T1000 (cell line): ENCODE measurements at places on chromosomes 12 and 14.
A peak's percentile ranks its signal among the peaks of the same experiment; 100 is the strongest.

GRCh38 chr12:53805067-53805466, 53.3 kb upstream of the CISTR start:
- no peak for DNase-seq

GRCh38 chr14:103030741-103031565, 26.4 kb downstream of the CDC42BPB start:
- DNase-seq, result no peak

DNA sequence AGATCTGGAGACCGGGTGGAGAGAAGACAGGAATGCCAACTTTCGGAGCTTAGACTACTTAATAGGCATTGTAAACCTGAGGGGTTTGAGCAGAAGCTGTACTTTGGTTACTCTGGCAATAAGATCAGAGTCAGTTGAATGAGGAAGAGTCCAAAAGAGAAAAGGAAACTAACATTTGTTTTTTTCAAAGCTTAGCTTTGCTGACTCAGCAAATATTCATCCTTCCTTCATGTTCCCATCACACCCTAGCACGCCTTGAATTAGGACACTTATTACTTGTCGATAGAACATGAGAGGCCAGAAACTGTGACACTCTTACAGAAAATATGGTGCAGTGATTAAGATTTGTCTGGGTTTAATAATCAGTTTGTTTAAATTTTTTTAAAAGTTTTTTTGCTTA, 266.9 kb upstream of the ATP2B1 start:
- no peak for DNase-seq

GRCh38 chr12:89451841-89452251, 72.8 kb downstream of the GALNT4 start:
- no peak for DNase-seq

DNA sequence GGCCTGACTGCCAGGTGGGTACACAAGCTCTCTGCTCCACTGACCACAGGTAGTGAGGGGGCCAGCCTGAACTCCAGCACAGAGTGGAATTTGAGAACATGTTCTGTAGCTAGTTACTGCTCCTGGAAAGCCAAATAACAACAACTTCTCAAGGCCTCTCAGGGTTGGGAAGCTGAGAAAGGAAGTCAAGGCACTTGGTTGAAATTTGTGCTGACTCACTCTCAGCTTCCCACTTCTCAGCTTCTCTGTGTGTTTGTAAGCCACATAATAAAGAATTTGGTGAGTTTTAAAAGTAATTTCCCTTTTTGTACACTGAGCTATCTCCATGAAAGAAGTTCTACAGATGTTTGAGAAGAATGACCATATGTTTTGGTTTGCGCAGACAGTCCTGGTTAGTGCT, 234.9 kb downstream of the KTN1 start:
- no peak for DNase-seq

DNA sequence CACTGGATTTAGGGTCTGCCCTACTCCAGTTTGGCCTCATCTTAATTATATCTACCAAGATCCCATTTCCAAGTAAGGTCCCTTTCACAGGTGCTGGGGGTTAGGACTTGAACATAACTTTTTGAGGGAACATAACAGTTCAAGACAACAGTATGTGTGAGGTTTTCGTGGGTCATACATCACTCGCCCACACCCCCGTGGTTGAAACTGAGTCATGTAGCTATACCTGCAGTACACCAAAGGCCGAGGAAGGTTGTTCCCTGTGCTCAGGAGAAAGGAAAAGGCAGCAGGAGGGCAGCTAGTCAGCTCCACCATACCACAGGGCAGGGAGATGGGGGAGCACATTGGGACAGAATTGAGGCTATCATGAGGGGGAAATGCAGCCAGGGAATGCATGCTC, 167.0 kb downstream of the PPM1H start:
- no peak for DNase-seq

GRCh38 chr14:74739293-74740030, 23.7 kb upstream of the YLPM1 start:
- DNase-seq, result no peak

DNA sequence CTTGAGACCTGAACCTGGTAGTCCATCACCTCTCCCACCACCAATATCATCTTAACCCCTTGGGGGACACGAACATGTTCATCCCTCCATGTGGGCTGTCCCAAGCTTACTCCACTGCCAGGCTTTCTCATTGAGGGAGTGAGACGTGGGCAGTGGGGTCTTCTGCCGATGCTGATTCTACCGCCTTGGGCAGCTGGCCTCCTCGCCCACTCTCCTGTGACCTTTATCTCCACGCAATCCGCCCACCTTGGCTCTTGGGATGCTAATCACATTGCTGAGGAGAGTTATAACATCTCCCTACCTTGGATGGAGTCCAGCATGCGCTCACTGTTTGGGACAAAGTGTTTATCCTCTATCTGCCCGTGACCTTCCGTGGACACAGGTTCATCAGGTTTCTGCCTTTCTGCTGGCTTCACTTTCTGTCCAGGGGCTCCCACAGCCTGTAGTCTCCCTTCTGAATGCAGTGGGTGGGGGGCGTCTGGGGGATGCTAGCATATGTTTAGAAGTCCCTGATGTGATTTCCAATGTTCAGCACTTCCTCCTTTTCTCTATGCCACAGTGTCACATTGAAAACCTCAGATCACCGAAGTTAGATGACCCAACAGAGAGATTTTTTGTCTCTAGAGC, 53.2 kb upstream of the ESRRB start:
- DNase-seq, result no peak

GRCh38 chr12:62934239-62934798, 631 bp downstream of the PPM1H start:
- DNase-seq, result peak; percentile 59

DNA sequence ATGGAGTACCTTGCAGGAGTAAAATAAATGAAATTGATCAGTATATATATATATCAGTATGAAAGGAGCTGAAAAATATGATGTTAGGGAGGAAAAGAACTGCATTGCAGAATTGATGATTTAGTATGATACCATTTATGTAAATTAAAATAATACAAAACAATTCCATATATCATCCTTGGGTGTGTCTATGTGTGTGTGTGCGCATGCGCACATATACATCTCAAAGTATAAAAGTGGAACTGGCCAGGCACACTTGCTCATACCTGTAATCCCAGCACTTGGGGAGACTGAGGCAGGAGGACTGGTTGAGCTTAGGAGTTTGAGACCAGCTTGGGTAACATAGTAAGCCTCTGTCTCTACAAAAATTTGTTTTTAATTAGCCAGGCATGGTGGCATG, 15.4 kb downstream of the GALNT16 start:
- DNase-seq, result no peak

- DNase-seq, result no peak
These were observed 45.6 kb downstream of the FOXN4 start for GRCh38 chr12:109263439-109263838.

DNA sequence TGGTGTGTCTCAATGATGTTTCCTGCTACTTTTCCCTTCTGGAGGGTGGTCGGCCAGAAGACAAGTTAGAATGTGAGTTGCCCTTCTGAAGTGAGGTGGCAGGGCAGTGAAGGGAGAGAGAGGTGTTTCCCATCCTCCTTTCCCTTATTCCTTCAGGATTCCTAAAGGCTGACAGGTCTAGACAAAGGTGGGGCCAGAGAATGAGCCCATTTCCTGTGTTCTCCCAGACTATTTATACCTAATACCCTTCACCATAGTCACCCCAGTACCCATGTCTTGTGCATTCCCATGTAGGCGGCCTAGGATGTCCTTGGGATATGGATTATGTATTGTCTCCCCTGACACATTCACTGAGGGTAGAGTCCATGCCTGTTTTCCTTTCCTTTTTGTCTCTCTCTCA, 7.0 kb downstream of the DGKA start:
- no peak for DNase-seq

- no peak for DNase-seq
These were observed 201.1 kb upstream of the NPAS3 start for GRCh38 chr14:32737621-32738020.

DNA sequence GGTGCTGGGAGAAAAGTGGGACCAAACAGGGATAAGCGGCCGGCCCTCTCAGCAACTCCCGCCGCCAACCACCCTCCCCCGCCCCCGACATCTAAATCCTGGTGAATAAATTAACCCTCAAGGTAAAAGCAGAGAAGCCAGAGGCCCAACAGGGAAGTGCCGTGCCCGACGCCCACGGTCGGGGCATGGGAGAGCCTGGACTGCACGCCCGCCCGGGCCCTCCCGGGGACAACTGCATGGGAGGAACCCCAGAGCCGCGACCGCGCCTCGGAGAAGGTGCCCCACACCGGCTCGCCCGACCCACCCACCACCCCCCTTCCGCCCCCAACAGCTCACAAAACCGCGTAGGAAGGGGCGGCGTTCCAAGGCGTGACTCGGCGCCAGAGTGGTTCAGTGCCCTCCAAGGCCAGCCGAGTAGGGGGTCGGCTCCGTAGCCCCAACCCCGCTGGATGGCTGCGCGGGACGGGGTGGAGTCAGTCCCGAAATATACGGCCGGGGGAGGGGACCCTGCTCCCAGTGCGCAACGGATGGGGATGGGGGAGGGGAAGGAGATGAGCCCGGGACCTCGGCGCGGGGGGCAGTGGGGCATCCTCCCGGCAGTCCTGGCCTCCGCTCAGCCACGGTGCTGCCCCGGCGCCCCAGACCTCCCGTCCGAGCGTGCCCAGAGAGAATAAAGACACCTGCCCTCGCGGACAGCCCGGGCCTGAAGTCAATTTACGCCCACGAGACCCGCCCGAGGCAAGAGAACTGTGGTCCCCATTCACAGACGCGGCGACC, 732 bp downstream of the SLC25A29 start:
- DNase-seq, result no peak

DNA sequence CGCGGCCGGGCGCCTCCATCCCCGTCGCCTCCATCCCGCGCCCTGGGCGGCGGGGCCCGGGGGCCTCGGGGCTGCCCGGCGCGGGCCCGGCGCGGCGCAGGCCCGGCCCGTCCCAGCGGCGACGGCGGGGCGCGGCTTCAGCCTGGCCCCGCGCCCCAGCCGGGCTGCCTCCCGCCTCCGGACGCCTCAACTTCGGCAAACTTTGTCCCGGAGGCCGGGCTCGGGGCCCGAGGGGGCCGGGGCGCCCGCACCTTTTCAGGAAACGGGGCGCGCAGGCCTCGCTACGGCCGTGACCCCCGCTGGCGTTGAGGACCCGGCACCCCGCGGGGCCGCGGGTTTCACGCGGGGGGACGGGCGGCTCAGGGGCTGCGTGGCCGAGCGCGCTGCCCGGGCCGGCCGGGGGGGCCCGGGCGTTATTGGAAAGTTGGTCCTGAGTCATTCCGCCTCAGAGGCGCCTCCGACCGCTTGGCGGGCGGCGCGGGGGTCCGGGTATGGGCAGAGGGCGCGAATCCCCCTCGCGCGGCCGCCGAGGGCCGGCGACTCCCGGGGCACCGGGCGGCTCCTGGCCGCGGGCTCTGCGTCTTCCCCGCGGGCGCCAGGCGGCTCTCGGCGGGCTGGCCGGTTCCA, 575 bp downstream of the TRAF3 start:
- DNase-seq, result no peak

- no peak for DNase-seq
These were observed 17.2 kb downstream of the TRPV4 start for GRCh38 chr12:109815757-109816617.

DNA sequence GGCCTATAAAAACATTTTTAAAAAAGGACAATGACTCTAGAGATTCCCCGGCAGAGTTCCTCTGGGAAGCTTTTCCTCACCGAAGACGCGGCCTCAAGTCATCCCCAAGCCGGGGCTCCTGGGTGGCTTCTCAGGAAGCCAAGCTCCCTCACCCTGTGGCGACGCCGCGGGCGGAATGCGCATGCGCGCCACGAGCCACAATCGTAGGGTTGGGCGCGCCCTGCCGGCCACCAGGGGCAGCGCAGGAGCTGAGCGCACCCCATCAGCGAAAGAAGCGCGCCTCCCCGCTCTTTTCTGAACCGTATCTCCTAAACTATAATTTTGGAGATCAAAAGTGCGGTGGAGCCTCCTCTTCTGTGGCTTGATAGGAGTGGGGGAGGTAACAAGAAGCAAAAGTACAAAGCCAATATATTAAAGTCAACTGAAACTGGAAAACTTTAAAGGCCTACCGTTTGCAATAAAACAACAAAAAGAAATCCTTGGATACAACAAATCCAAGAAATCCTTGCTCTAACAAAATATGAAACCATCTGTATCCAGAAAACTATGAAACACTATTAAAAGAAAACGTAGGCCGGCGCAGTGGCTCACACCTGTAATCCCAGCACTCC, 17.4 kb upstream of the CHFR start:
- DNase-seq, result peak; percentile 70

DNA sequence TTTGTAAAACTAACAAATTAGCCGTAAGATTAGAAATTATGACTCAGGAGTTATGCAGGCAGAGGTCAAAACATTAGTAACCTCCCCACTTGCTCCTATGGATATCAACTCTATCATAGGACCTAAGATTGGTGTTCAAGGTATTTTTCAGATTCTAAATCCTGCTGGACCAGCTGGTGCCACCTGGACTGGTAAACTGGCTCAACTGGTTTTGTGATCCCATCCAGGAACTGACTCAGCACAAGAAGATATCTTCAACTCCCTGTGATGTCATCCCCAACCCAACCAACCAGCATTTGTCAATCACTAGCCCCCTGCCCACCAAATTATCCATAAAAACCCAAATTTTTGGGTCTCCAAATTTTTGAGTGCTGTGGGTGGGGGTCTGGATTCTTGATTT, 98.1 kb upstream of the OR4E1 start:
- DNase-seq, result no peak

- peak; percentile 91 for DNase-seq
These were observed 4.3 kb upstream of the CD9 start for GRCh38 chr12:6195665-6196535.

GRCh38 chr14:24329736-24330135, 5.1 kb downstream of the ADCY4 start:
- DNase-seq, result no peak

DNA sequence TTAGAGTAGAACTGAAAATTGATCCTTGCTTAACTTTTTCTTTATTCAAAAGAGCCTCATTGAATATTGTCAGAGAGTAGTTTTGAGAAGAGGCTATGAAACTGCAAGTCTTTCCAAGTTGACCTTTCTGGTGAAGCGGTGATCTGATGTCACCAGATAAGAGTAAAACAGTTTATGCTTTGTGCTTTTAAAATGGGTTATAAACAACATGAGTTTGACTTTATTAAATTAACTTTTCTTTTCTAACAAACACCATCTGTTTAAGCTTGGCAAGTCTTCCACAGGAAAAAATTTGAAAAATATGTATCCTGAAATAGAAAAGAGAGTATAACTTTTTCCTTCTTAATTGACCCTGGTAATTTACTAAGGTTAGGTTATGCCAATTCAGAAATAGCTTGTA, 408.7 kb upstream of the NOVA1 start:
- DNase-seq, result no peak

- DNase-seq, result no peak
These were observed 196.9 kb downstream of the ALG10 start for GRCh38 chr12:34219046-34219770.

- no peak for DNase-seq
These were observed 44.4 kb upstream of the PRIMA1 start for GRCh38 chr14:93832665-93833064.

DNA sequence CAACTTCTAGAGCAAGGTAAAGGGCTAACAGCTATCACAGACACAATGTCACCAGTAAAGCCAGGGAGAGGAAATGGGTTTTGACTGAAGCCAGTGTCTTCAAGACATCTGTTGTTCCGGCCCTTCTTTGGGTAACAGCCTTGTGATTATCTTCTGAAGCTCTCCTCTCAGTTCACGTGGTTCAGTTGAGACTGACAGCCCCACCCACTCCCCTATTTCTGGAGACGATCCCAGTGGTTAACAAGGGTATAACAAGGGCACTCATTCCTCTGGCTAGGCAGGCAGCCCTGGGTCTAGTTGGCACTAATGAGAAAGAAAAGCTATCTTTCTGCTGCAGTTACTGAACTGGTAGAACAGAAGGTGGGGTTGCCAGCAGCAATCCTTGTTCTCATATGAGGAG, 6.9 kb downstream of the GNPTAB start:
- no peak for DNase-seq
